ENCODE measurements at places on chromosomes 13 and 19.

DNA sequence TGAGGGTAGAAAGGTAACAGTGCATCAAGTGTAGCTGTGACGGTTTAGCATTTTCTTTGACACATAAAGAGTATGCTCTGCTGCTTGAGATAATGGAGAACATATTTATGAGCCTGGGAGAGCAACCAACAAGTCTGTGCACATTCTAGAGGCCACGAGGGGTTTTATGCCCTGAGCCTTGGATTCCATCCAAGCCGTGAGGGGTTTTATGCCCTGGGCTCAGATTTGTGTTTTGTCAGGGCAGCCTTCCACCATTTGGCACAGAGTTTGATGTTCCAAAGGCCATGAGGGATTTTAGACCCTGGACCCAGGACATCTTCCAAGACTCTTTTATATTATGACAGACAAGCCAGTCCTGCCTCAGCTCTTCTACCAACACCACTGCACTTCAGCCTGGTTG, 106.4 kb downstream of the ZNF486 start:
- peak; percentile 66 for DNase-seq

DNA sequence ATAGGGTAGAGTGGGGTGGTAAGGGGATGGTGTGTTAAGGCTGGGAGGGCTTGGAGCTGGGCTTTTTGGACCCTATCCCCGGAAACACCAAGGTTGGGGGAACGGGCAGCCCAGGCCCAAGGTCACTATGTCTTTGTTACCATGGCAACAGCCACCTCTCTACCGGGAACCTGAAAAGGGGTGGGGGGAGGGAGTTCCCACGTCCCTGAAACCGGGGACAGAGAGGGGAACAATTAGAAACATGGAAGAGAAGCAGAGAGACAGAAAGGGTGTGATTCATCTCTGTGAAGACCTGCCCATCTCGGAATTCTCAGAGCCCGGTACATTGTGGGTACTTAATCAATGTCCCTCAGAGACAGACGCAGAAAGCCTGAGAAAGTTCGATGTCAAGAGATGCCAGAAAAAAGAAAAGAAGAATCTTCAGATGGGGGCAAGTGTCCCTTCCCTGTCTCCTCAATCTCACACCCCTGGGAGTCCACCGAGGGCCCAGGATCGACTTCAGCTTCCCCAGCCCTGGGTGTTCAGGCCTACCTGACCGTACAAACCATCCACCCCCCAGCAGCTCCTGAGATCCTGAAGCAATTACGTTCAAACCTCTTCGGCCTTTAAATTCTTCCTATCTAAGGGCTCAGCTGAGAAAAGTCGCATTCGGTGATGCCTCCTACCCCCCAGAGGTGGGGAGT, 6.8 kb upstream of the LRFN1 start:
- no peak for DNase-seq

GRCh38 chr13:42600943-42601342, 27.0 kb downstream of the TNFSF11 start:
- no peak for DNase-seq

- no peak for DNase-seq
Observed at GRCh38 chr13:109255141-109255856, 531.1 kb downstream of the IRS2 start.

- DNase-seq = no peak
Observed at GRCh38 chr19:6654347-6655310, 15.3 kb downstream of the TNFSF14 start.

- DNase-seq = no peak
Observed at GRCh38 chr13:25840931-25841330, 210.9 kb downstream of the SHISA2 start.

DNA sequence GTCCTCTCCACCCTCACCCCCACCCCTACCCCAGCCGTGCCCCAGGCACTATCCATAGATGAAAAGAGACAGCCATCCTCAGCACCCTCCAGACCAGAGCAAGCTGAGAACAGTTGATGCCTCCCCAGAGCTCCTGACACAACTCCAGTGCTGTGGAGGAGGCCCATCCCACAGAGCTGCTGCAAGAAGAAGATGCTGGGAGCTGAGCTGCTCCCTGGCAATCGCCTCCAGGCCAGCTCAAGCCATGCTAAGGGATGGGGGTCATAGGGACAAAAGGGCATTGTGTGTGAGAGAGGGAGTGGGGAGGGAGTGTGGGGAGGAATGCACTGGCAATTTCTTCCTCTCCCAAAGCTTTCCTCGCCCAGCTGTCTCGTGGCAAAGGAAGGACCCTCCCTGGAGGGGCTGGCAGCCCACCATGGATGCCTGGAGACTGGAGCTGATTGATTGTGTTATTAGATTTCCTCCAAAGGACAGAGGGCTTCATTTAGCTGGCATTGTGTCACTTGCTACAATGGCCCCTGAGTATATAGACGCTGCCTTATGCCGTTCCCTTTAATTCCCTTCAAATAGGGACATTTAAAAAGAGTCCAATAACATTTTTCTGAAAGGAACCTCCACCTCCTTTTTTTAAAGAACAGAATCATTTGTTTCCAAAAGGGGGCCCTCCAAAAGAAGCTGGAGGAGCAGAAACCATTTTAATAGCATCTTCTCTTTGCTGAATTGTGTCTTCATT, 476.4 kb downstream of the FOXO1 start:
- DNase-seq = no peak

DNA sequence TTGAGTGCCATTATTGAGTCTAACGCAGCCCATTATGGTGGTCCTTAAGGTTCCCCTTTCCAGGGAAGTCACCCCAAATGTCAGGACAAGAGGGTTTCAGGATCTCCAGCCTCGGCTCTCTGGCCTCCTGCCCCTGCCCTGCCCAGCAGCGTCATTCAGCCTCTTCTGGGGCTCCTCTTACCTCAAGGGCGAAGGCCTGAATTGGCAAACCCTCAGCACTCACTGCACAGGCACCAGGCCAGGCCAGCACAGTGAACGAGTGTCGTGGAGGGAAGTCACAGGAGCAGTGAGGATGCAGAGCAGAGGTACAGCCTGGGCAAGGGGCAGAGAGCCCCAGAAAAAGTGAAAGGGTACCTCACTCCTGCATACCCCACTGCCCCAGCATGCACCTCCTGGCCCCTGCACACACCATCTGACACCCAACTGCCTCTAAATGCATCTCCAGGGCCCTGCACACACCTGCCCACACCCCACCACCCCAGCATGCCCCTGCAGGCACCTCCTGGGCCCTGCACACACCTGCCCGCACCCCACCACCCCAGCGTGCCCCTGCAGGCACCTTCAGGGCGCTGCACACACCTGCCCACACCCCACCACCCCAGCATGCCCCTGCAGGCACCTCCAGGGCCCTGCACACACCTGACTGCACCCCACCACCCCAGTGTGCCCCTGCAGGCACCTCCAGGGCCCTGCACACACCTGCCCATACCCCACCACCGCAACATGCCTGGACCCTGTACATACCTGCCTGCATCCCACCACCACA, 19.8 kb downstream of the SLC25A42 start:
- DNase-seq = no peak

- no peak for DNase-seq
Observed at GRCh38 chr13:28056426-28056825, 44.0 kb downstream of the FLT3 start.

DNA sequence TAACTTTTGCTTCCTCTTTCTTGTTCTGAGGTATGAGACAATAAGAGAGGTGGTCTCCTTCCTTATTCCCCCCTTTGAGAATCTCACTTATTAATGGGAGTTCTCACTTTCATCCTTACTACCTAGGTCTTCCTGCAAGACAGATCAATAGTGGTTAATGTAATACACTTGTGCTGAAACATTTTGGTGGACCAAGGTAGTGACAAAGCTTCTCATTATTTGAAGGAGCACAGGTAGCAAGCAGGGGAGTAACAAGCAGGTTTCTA, 17.9 kb downstream of the ZNF700 start:
- no peak for DNase-seq

GRCh38 chr19:1360818-1361461, 22.8 kb upstream of the NDUFS7 start:
- peak; percentile 51 for DNase-seq

DNA sequence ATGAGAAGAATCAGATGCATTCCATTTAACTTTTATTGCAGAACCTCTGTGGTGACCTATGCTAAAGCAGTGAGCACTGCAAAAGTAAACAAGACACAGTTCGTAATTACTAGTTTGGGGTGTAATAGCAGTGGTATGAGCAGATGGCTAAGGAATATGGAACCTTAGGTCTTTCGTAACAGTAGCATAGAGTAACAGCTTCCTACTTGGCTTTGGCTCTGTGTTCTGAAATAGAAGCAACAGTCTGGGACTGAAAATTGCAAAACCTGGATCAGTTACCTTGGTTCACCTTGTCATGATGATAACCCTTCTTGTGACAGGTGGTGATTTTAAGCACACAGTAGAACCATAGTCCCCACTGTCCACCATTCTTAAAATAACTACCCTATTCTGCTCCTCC, 303.4 kb downstream of the GPC6 start:
- DNase-seq = no peak

GRCh38 chr19:7494416-7495098, 5.7 kb upstream of the PEX11G start:
- DNase-seq = no peak

- DNase-seq = no peak
Observed at GRCh38 chr19:44718441-44719261, 19.7 kb downstream of the CEACAM16 start.
